ENCODE measurements at places on chromosomes 5 and 9. TPM values are rescaled to one million over a fixed set of nuclear protein-coding genes. Genes with fewer than 3 reads are reported as not detected.
A peak's percentile ranks its signal among the peaks of the same experiment; 100 is the strongest.

IL3 gene
- not detected for total RNA-seq

BAAT gene
- 0.41 TPM for total RNA-seq

ACOT12 gene
- not detected for total RNA-seq

- no peak for DNase-seq
These were observed 1.9 kb downstream of the HSD17B4 start for GRCh38 chr5:119454171-119454570.

DNA sequence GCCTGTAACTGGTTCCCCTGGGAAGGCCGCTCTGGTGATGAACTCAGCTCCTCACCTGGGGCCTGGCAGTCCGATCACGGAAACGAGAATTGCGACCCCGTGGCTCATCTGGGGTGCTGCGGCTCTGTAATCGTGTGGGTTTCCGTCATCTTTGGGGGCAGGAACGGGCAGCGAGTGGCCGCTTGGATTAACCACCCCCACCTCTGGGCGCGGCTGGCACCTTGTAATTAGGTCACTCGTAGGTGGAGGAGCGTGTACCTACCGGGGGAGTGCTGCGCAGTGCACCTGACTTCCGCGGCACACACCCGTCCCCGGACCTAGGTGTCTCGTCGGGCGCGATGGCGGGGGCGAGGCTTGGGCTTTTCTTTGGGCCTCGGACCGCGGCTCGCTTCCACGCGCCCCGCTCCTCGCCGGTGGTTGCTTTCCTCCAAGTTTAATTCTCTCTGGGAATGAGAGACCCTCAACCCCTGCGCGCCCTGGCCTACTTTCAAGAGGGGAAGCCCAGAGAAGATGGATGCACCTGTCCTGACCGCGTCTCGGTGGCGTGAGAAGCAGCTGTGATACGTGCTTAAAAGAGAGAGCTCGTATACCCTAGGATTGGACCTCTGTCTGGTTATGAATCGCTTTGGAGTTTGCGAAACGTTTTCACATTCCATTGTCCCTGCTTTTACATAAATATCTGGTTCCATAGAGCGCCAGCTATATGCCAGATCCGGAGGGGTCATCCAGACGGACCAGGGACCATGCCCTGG is 744 bp upstream of the PPP2CA start:
- DNase-seq = peak; percentile 62

DNA sequence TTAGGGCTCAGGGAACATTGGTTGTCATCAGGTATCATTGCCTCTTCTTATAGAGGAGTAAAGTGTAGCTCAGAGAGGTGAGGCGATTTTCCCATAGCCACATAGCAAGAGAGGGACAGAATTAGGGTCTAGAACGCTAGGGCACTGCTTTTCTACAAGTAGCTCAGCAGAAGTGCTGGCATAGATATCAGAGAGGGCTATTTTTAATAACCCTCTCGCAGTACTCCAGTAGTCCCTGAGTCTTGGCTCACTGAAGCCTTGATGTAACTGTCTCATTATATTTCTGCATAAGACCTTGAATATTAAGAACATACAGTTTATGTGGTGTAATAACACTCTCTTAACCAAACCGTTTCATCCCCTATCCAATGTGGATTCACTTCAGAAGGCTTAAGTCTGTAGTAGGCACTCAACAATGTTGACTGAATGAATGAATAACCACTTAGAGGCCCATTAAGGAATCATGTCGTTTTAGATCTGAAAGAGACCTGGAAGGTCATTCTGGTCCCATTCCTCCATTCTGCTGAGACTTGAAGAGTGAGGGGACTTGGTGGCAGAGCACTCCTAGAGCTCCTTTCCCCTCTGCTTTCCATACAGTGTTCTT is 4.7 kb upstream of the FRMPD1 start:
- no peak for DNase-seq

DNA sequence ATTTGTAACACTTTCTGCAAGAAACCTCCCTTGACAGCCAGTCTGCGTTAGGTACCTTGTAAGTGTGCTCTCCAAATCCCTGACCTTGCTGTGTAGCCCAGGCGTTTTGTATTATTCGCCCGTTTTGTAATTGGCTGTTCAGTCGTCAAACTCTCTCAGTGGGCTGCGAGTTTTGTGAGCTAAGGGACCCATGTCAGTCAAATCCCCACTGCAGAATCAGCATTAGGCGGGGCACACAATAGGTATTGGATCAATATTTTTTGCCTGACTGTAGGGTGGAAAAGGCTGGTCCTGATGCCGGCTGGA is 665 bp downstream of the DNAJC18 start:
- no peak for DNase-seq

Data from tongue (tissue), 3 donors.